ENCODE measurements at places on chromosomes 2 and 18.

DNA sequence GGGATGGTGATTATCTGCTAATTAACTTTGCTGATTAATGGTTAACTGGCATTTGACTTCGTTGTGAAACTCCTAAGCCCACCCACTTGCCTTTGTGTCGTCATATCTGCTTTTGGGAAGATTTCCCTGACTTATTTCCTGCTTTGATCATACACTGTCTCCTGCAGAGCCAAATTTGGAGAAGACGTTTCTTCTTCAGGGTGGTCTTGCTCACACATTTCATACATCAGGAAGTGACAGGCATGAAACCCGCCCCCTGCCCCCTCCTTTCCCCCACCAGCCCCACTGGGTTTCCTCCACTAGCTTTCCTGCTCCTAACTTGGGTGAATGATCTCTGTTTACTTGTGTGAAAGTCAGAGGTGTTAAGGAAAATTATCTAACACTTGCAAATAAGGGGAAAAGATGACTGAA, 300.1 kb downstream of the TSN start:
- no peak for DNase-seq

DNA sequence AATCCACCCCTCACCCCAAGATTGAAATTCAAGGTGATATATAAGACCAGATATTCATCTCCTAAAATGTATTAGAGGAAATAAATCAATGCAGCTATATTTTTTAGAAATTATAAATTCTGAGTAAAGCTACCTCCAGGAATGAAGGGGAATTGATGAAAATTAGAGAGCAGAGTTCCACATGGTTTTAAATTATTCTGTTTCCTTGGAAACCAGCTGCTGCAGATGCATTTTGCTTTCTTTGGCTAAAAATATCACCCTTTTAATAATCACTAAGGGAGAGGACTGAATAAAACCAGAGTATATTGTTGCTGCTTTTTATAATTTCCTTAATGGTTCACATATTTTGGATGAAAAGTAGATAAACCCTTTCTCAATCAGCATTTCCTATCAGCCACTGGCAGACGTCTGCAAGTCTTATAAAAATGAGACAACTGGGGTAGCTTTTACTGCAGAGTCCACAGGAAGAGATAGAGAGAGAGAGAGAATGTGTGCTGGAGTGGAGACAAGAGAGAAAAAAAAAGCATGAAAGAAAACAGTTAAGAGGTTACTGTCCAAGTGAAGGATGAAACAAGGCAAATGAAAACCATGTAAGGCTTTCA, 2.0 kb downstream of the CSRNP3 start:
- DNase-seq = peak; percentile 74

DNA sequence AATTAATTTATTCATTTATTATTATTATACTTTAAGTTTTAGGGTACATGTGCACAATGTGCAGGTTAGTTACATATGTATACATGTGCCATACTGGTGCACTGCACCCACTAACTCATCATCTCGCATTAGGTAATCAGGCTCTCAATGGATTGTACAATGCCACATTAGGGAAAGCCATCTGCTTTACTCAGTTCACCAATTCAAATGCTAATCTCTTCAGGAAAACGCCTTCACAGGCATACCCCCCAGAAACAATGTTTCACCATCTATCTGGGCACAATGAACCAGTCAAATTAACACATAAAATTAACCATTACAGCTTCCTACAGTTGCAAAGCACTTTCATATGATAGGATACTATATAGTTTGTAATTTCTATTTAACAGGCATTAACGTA, 84.8 kb upstream of the DNAJC10 start:
- no peak for DNase-seq

- DNase-seq = no peak
Measured at GRCh38 chr2:120699292-120699691, 36.4 kb upstream of the GLI2 start.

- DNase-seq = no peak
Measured at GRCh38 chr2:179048099-179048498, 1.8 kb downstream of the CCDC141 start.

DNA sequence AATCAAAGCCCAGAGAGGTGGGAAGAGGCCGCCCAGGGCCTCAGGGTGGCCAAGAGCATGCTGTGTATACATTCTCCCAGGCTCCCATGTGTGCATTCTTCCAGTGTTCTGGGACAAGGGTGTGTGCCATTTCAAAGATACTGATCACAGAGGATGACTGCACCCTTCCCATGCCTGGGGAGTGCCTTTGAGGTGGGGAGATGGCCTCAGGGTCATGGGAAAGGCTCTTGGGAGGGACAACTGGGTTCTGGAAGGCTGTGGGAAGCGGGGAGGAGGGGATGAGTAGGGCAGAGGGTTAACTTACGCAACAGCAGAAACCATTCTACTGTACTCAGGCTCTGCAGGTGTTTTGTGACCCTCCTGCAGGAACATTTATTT, 40.9 kb downstream of the KLHL29 start:
- DNase-seq = no peak

- no peak for DNase-seq
Measured at GRCh38 chr2:215994911-215995310, 18.4 kb downstream of the MREG start.

DNA sequence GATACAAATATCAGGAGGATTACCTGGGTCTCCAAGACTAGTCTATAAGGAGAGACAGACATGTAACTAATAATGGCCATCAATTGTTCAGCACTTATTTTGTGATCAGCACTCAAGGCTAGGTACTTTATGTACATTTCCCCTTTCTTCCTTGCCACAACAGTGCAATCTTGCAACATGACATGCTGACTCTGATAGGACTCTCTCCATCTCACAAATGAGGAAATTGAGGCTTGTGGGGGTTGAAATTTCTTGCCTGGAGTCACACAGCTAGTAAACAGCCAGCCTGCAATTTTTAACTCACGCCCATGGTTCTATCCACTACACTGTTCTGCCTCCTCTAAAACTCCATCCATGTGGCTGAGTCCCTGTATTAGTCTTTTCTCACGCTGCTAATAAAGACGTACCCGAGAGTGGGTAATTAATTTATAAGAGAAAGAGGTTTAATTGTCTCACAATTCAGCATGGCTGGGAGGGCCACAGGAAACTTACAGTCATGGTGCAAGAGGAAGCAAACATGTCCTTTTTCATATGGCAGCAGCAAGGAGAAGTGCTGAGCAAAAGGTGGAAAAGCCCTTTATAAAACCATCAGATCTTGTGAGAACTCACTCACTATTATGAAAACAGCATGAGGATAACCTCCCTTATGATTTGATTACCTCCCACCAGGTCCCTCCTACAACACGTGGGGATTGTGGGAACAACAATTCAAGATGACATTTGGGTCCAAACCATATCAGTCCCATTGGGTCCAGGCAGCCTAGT, 302.4 kb downstream of the PLCL1 start:
- DNase-seq = no peak

DNA sequence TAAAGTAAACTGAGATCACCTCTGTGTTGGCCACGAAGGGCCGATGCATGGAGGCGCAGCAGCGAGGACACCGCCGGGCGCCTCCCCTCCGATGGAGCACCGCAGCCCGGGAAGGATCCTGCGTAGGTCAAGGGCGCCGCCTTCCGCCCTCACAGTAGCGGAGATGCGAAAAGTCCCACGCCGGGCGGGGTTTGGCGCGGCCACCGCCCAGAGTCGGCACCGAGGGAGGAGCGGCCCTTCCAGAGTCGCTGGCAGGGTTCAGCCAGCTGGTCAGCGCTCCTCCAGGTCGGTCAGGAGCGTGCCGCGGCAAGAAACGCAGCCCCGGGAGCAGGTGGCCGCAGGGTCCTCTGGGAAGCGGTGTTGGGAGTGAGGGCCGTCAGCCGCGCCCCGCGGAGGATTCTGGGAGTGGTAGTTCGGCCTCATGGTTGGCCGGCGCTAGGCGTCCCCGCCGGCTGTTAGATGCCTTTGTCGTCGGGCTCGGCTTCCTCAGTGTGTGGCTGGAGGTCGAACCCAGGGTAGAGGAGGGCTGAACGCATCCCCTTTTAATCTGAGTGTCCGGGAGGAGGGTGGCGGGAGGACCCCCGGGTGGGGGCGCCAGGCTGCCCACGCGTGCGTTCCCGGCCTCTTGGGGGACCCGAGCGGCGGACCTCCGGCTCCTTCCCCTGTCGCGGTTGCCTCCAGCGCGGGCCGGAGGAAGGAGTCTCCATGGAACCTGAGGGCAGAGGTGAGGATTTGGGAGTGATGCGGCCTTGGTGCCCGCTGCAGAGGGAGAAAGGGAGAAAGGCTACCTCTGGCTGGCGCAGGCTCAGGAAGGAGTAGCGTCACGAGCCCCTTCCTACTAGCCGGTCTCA, at the start of gene ZNF892:
Gene ZNF892 (plus strand): TSS at position 411 of the 851 bp plus-strand sequence. CDS start 295 bp downstream, at position 706.
- DNase-seq = peak; percentile 76

DNA sequence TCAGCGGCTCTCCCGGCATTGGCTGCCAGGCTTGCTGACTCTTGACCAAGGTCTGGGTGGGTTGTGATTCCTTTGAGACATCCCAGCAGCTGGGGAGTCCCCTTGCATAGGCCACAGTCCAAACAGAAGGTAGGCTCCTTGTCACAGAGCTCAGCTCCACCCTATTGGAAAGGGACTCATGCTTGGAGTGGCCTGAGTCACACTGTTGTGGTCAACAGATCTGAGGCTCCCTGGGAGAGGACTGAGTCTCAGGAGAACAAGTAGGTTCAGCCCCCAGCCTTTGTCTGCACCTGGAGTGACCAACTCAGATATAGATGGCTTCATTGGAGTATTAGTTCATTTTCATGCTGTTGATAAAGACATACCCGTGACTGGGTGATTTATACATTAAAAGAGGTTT, 32.1 kb upstream of the SH3BP4 start:
- no peak for DNase-seq

DNA sequence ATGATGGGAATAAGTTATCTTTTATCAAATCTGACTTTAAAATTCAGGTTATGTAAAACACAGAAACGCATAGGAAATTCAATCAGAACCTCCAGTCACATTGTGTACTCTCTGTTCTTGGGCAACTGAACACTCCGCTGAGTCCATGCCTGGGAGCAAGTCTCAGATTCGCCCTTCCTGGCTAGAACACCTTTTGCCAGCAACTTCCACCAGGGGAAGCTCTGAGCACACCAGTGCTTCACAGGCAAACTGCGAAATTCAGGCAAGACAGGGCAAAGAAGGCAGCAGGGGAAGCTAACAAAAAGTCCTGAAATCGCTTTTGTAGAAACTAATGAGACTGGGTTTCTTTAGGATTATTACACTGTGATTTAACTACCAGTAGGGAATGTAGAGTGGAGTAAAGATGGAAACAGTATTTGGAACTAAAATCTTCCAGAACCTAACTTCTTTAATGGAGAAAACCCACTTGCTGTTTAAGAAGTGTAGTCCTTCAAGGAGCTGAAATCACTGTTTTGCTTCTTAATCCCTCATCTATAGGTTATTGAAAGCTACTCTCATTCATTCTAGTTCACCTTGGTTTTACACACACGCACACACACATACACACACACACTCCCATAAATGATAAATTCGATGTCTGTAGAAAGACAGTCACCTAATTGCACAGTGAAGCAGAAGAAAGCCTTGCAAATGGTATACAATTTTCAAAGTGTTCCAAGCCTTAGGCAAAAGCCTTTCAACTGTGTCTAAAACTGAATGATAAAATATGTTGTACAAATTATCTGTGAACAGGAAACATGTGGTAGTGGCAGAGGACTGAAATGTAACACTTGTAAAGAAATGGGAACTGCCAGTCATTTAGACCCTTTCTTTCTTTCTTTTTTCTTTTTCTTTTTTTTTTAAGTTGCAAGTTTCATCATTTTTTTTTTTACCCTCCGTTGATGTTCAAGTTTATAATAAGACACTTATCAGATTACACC, 214.5 kb downstream of the TMEM182 start:
- peak; percentile 86 for DNase-seq

- DNase-seq = no peak
Measured at GRCh38 chr2:44118257-44118656, 50.4 kb upstream of the PPM1B start.

GRCh38 chr2:165634855-165635254, 159.2 kb downstream of the GALNT3 start:
- DNase-seq = peak; percentile 93

All from NCI-H1694 treated with DMSO at 0.1 percent for 48 hours (cell line).